ENCODE measurements at places on chromosomes 5 and 9.

GRCh38 chr5:109225716-109226625, 183.8 kb downstream of the PJA2 start:
- DNase-seq: no peak

- DNase-seq: no peak
Observed at GRCh38 chr5:73693573-73694061, 67.6 kb downstream of the ARHGEF28 start.

- no peak for DNase-seq
Observed at GRCh38 chr5:173928871-173929574, 40.9 kb downstream of the CPEB4 start.

GRCh38 chr5:148913493-148913892, 87.1 kb downstream of the ADRB2 start:
- DNase-seq: no peak

- DNase-seq: no peak
Observed at GRCh38 chr5:174750711-174751110, 26.3 kb downstream of the MSX2 start.

DNA sequence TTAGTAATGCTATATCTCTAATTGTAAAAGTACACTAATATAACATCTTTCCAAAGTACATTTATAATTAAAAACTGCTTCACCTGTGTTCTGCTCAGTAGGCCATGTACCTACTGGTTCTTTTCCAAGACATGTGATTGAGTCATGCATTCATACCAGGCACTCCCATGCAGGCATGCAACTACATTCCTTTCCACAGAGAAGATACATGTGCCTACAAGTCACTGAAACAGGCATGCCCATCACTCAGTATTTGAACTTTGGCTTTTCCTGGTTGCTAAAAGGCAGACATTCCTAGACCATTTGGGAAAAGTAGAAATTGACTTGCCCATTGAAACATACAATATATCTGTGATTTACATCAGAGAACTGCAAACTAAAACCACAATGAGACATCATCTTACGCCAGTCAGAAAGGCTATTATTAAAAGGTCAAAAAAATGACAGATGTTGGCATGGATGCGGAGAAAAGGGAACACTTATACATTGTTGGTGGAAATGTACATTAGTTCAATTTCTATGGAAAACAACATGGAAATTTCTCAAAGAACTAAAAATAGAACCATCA, 148.3 kb upstream of the MOCS2 start:
- DNase-seq: no peak

DNA sequence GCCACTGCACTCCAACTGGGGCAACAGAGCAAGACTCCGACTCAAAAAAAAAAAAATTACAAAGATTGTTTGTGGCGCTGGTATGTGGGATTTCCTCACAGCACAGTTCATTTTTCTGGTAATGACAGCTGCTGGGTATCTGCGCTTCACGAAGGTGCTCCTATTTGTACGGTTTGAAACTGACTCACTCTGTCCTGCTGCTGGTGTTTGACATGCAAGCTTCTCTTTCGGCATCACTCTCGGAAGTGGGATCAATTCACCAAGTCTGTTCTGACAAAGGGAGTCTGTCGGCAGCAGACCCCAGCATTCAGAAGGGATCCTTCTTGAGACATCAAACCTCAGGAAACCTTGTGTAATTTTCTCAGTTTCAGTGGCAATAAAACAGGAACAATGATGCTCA, 26.3 kb downstream of the MAML1 start:
- DNase-seq: no peak

GRCh38 chr5:181248277-181248676, 4.6 kb upstream of the RACK1 start:
- no peak for DNase-seq

GRCh38 chr5:9626955-9627354, 3.2 kb downstream of the TAS2R1 start:
- no peak for DNase-seq

DNA sequence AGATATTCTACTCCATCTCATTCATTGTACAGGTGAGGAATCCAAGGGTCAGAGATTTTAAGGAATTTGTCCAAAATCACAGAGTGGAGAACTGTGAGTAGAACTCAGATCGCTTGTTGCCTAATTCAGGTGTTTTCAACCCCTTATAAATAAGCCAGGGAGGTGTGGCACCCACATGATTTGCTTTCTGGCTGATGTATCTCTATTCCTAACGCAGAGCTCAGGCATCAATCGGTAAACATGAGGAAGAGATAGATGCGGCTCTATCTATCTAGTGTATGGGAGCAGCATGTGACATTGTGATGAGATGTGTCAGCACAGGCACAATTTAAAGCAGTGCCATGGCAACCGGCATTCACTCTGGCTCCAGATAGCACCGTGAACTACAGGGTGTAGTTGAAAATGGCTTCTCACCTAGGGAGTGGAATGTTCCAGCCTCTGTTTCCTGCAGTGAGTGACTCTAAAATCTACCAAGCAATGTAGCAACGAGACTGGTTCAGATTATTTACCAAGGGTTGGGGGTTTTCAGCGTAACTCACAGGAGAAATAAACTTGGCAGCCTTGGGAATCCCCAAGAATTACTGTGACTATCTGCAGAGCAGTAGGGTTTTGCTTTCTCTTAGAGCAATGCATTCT, 53.4 kb upstream of the SUB1 start:
- no peak for DNase-seq

Measured in nucleus accumbens (tissue), 56 donors.